ENCODE measurements at places on chromosomes 11 and 22. TPM values are rescaled to one million over a fixed set of nuclear protein-coding genes. Genes with fewer than 3 reads are reported as not detected.

Gene CRYBA4
- total RNA-seq: not detected

Gene ZDHHC13
- 4.1 TPM for total RNA-seq

GRCh38 chr11:92455210-92455790, 230.7 kb downstream of the FAT3 start:
- DNase-seq: no peak

GRCh38 chr11:117816846-117817367, 7.6 kb downstream of the FXYD2 start:
- no peak for DNase-seq

GRCh38 chr11:117572129-117572528, 224.9 kb downstream of the DSCAML1 start:
- DNase-seq: peak; percentile 33

DNA sequence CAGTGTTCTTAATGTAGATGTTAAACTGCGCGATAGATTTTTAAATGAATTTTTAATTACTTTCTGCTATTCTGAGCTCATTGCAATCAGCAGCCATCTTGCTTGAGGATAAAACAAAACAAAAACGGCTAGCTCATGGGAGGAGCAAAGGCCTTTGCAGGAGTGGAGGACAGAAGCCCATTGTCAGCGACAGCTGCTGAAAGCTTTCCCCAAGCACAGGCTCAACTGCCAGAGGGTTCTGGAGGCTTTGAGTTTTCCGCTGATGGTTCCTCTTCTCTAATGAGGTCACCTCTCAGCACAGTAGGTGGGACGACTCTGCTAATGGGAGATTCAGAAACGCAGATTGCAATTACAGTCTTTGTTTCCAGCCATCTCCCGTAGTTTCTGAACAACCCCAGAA, 167.1 kb upstream of the TTC12 start:
- DNase-seq: peak; percentile 80

GRCh38 chr22:37747715-37748100, 50.9 kb downstream of the TRIOBP start:
- no peak for DNase-seq

GRCh38 chr11:72398058-72398758, 36.1 kb downstream of the CLPB start:
- DNase-seq: no peak

GRCh38 chr11:118606844-118607228, 579 bp upstream of the PHLDB1 start:
- no peak for DNase-seq

Gene UBQLNL
- 0.32 TPM for total RNA-seq

Gene DRD2
- 0.10 TPM for total RNA-seq

DNA sequence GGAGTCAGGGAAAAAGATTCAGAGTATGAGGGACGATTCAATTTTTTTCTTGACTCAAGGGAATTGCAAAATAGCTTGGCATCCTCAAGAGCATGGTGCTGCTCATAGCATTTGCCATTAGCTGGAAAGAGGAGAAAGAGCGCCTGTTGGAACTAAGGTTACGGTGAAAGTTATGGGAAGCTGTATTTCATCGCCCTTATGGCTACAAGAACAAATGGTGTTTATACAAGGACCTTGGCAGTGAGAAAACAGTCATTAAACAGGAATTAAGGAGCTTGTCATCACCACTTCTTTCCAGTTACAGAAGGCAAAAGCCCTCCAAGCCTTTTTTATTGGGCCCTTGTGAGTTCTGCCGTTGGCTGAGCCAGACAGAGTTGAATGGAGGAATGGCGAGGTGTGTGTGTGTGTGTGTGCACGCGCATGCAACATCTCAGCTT, 74.2 kb downstream of the ALX4 start:
- DNase-seq: no peak

- no peak for DNase-seq
These were observed 1445.5 kb downstream of the BRD1 start for GRCh38 chr22:48382197-48382596.

DNA sequence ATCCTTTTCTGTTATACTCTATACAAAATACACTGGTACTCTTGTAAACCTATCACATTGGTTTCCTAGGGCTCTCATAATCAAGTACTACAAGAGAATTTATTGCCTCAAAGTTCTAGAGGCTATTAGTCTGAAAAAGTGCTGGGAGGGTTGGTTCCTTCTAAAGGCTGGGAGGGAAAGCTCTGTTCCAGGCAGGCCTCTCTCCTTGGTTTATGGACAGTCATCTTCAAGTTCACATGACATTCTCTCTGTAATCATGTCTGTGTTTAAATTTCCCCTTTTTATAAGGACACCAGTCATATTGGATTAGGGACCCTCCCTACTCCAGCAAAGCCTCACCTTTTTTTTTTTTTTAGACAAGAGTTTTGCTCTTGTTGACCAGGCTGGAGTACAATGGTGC, 9.1 kb downstream of the SLC36A4 start:
- no peak for DNase-seq

Gene PHOX2A
- not detected for total RNA-seq

DNA sequence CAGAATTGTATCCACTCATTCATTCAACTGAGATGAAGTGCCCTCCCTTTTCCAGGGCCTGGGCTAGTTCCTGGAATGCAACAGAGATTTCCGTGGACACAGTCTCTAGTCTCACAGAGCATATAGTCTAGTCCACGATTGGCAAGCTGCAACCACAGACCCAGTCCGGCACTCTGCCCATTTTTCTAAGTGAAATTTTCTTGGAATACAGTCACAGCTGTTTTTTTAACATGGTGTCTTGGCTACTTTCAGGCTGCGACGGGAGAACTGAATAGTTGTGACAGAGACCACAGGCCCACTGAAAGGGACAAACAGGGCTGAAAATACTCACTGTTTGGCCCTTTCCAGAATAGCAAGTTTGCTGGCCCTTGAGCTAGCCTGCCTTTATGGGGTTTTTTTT, 29.2 kb downstream of the ALG12 start:
- DNase-seq: no peak

DNA sequence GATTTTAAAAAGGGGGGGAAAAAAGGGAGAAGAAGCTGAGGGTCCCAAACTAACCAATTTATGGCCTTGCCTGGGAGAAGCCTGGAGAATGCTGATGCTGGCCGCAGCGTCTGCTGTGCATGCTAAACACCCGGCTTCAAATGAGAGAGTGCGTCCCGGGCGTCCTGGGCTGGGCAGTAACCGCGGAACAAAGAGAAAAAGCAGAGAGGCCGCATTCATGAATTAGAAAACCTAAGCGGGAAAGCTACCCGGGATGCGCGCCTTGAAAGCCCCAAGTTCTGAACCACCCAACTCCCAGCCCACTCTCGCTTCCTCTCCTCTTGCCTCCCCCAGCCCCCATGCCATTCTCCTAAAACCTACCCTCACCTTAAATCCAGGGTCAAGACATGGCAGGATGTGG, 6.5 kb downstream of the MN1 start:
- no peak for DNase-seq

Gene TLCD5
- 24.2 TPM for total RNA-seq

DNA sequence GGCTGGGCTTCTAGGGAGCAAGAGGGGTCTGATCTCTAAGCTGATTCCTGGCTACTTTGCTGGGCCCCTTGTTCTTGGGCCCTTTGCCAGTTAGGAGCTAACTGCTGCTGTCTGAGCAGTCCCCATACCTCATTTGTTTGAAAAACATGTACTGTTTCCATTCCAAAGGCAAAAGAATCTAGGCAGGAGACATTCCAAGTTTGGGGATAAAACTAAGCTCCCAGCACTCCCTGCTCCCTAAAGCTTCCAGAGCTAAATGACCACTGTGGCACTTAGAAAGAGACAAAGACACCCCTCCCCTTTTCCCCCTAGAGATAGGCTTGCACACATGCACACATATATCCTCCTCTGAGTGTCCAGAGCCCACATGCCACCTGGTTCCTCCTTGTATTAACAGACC, 22.7 kb upstream of the RRM1 start:
- no peak for DNase-seq

GRCh38 chr11:36300650-36301049, 4.6 kb downstream of the PRR5L start:
- DNase-seq: peak; percentile 84

GRCh38 chr11:130436171-130436570, 7.8 kb upstream of the ADAMTS8 start:
- DNase-seq: peak; percentile 62

DNA sequence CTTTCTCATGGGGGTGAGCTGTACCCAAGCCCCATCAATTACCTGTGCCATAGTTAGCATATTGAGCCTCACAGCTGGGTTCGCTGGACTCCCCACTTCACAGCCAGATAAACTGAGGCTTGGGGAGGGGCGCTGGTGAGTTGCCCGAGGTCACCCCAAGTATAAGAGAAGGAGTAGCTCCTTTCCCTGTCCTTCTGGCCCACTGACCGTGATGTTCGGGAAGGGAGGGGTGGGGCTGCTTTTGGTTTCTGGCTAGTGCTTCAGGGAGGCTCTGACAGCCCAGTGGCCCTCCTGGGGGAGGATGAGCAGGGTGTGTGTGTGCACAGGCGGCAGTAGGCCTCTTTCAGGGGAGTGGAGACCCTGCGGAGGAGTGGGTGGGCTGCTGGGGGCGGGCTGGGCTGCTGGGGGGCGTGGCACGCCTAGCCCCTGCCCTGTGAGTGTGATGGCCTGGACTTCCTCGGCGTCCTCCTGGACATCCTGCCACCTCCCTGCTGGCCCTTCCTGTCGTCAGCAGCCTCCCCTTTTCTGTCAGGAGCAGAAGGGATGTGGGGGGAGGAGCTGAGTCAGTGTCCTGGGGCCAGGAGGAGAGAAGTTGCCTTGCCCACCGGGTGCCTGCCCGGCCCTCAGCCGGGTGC, 50.3 kb downstream of the TRIOBP start:
- peak; percentile 6 for DNase-seq

GRCh38 chr11:46202149-46202548, 75.3 kb upstream of the CREB3L1 start:
- no peak for DNase-seq

DNA sequence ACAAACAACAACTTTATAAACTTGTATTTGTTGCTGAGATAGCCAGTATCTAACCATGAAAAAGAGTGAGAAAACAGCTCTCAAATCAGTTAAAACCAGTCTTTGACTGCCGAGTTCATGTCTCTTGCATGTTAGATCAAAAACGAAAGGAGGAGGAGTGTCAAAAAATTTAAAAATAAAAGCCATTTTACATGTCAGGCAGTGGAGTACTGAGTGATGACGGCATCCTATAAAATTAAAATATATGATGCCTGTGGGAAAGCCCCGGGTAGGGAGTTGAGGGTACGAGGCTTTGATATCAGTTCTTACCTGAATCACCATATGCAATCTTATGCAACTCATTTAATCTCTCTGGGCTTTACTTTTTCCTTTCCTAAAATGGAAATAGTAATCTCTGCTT, 117.3 kb downstream of the ETS1 start:
- DNase-seq: no peak

- no peak for DNase-seq
These were observed 22.2 kb upstream of the NAP1L4 start for GRCh38 chr11:3014057-3014938.

Gene VPREB1
- total RNA-seq: not detected

- no peak for DNase-seq
These were observed 42.3 kb downstream of the PC start for GRCh38 chr11:66915866-66916265.

- no peak for DNase-seq
These were observed 72.9 kb upstream of the EED start for GRCh38 chr11:86171627-86172026.

DNA sequence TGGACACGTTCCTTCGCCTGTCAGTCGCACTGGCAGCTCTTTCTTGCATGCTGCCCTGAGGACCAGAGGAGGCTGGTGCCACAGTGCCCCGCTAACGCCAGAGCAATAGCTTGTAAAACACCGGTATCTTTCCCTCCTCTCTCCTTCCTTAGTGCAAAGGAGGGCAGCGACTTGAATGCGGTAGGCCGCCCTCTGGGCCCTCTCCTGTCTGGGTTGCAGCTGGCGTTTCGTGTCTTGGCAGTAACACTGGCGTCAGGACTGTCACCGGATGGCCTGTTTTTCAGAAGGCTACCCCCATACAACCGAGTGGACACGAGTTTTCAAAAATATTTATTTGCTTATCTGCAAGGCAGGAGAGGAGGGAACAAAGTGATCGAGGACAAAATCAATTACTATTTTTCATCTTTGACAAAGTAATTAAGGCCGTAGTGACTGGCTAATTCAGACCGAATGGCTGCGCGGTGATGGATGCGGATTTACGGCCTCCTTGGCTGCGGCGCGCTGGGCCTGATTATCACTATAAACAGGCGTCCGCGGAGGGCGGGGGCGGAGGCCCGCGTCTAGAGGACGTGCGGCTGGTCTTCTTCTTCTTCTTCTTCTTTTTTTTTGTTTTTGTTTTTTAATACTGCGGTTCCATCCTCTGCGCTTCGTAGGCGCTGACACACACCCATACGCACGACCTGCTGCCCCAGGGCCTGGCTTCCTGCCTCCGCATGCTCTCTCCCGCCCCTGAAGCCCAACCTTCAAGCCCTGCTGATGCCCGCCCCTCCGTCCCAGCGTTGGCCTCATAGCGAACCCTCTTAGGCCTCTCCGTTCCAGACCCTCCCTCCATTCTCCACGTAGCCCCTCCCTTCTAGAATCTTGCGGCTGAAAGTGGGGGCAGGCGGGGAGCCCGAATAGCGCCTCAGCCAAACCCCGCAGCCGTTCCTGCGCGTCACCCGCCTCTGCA, 2.9 kb upstream of the SLC6A5 start:
- no peak for DNase-seq

Gene ZBTB16
- 0.53 TPM for total RNA-seq

GRCh38 chr11:17208257-17208999, 642 bp upstream of the PIK3C2A start:
- DNase-seq: peak; percentile 57

DNA sequence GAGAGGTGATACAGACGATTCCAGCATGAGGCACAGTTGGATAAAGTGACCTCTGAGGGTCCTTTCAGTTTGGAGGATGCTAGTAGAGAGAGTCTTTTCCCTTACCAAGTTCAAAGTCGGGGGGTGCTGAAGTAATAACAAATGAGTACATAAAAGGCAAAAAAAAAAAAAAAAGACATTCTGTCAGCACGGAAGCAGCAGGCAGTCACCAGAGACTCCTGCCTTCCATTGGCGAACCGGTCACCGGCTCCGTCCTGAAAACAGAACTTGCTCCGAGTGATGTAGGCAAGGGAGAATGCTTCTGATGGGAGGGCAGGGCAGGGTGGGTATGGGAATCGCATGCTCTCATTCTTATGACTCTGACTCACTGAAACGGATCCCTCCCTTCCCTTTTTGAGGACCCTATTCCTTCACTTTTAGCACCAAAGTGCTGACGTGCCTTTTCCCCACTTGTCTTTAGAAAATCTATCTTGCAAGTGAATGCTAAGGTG, 65.9 kb downstream of the PRR5L start:
- DNase-seq: peak; percentile 92

Gene OR52E8
- total RNA-seq: not detected

GRCh38 chr11:10608584-10608983, 40.1 kb upstream of the LYVE1 start:
- no peak for DNase-seq

DNA sequence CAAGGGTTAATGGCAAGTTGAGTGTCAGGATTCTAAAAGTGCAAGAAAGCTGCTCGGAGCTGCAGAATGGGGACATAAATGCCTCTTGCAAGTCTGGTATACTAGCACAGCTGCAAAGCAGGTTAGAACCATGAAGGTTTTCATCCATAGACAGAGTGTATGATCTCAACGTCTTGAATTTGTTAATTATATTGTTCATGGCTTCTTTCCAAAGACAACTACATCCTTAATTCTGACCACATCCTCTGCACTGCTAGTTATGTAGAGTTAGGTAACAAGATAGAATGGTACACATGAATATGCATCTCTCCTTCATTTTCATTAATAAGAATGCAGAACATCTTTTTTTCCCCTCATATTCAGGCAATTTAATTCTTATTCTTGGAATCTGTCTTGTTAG, 34.2 kb downstream of the EXPH5 start:
- no peak for DNase-seq
